ENCODE measurements at places on chromosomes 11 and 22.

DNA sequence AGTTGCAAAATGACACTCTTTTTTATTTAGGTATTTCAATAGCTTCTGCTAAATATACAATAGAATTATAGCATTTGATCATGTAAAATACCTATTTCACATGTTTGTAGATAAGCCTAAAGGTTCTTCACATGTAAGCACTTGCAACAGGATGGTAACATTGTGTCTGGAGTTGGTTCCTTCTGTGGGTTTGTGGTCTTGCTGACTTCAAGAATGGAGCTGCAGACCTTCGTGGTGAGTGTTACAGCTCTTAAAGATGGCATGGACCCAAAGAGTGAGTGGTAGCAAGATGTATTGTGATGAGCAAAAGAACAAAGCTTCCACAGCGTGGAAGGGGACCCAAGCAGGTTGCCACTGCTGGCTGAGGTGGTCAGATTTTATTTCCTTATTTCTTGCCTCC is 246.4 kb upstream of the PDGFD start:
- no peaks in the 10 kb centered on the region for H3K4me1 ChIP-seq
- H3K4me3 ChIP-seq: no peak overlapping the region
- no peak for DNase-seq

GRCh38 chr11:100273066-100273815 is 413.8 kb upstream of the ARHGAP42 start:
- DNase-seq: no peak
- no peaks in the 10 kb centered on the region for H3K27me3 ChIP-seq
- H3K4me1 ChIP-seq: no peaks in the 10 kb centered on the region
- H3K4me3 ChIP-seq: no peak overlapping the region
- no peak overlapping the region for H3K27ac ChIP-seq
- no peaks in the 10 kb centered on the region for H3K36me3 ChIP-seq

- H3K27ac ChIP-seq: no peak overlapping the region
- no peaks in the 10 kb centered on the region for H3K4me1 ChIP-seq
- no peak overlapping the region for H3K4me3 ChIP-seq
- DNase-seq: no peak
Observed at GRCh38 chr11:111128076-111128870, 117.3 kb upstream of the POU2AF2 start.

- no peaks in the 10 kb centered on the region for H3K4me1 ChIP-seq
- H3K27me3 ChIP-seq: peaks cover 2% of the 10 kb centered on the region
- H3K27ac ChIP-seq: no peak overlapping the region
- H3K36me3 ChIP-seq: no peaks in the 10 kb centered on the region
- no peak overlapping the region for H3K4me3 ChIP-seq
- DNase-seq: no peak
Observed at GRCh38 chr22:22060200-22061084, 77.9 kb upstream of the TOP3B start.

DNA sequence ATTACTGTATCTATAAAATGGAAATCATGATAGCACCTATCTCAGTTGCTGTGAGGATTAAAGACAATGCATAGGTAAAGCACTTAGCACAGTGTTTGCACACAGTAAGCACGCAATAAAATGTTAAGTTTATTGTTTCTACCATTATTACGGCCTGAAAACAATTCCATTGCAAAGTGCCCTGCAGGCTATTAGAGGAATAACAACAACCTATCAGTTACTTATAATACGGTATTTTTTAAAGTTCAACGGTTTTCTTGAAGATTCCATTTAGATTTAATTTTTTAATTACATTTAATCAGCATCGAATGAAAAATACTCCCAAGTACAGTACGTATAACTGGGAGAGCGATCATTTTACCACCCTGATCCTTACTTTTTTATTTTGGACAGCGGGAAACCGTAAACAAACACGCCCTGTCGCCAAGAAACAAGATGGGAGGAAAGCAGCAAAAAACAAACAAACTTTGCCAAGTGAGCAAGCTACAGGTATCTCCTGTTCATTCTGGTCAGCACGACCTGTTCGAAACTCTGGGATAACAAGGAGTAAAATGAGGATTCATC is 893 bp downstream of the SLC36A4 start:
- H3K27ac ChIP-seq: peak overlapping the region; percentile 91
- H3K36me3 ChIP-seq: no peaks in the 10 kb centered on the region
- no peak for DNase-seq
- H3K4me1 ChIP-seq: peaks cover 8% of the 10 kb centered on the region
- H3K27me3 ChIP-seq: no peaks in the 10 kb centered on the region

- peaks cover 13% of the 10 kb centered on the region for H3K4me1 ChIP-seq
- H3K36me3 ChIP-seq: peaks cover 22% of the 10 kb centered on the region
- DNase-seq: no peak
Observed at GRCh38 chr11:125569915-125570621, 791 bp downstream of the EI24 start.

DNA sequence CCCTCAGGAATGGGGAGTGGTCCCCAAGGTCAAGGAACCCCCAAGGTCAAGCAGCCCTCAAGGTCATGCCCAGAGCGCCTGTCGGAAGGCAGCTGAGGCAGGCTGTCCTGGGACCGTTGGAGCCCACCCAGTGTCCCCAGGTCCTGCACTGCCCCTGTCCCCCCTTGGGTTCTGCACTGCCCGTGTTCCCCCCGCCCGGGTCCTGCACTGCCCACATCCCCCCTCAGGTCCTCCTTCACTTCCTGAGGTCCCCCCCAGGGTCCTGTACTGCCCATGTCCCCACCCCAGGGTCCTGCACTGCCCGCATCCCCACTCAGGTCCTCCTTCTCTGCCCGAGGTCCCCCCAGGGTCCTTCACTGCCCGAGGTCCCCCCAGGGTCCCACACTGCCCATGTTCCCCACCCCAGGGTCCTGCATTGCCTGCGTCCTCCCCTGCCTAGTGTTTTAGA is 1073.0 kb downstream of the BRD1 start:
- H3K27ac ChIP-seq: no peak overlapping the region
- no peaks in the 10 kb centered on the region for H3K36me3 ChIP-seq
- no peaks in the 10 kb centered on the region for H3K27me3 ChIP-seq
- H3K4me1 ChIP-seq: no peaks in the 10 kb centered on the region

DNA sequence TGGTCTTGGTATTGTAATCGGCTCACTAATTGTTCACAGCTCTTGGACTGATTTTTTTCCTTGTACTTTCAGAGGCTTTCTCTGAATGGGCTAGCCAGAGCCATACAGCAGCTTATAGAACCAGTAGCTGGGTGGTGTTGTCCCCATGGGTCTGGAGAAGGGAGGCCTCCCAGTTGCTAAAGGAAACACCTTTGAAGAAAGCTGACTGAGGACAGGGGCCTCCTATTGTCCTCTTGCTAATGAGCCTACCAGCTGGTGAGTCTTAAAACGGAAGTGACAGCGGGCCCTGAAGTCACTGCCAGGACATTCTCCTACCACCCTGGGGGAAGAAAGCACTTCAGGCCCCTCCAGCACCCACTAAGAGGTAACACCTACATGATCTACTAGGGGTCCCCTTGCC is 9.9 kb downstream of the FADS3 start:
- H3K27ac ChIP-seq: no peak overlapping the region
- no peaks in the 10 kb centered on the region for H3K36me3 ChIP-seq
- no peak overlapping the region for H3K4me3 ChIP-seq
- DNase-seq: no peak

- no peaks in the 10 kb centered on the region for H3K27me3 ChIP-seq
- H3K4me3 ChIP-seq: no peak overlapping the region
- H3K27ac ChIP-seq: no peak overlapping the region
- H3K36me3 ChIP-seq: no peaks in the 10 kb centered on the region
- H3K4me1 ChIP-seq: no peaks in the 10 kb centered on the region
Observed at GRCh38 chr22:33853200-33854097, 66.8 kb downstream of the LARGE1 start.

DNA sequence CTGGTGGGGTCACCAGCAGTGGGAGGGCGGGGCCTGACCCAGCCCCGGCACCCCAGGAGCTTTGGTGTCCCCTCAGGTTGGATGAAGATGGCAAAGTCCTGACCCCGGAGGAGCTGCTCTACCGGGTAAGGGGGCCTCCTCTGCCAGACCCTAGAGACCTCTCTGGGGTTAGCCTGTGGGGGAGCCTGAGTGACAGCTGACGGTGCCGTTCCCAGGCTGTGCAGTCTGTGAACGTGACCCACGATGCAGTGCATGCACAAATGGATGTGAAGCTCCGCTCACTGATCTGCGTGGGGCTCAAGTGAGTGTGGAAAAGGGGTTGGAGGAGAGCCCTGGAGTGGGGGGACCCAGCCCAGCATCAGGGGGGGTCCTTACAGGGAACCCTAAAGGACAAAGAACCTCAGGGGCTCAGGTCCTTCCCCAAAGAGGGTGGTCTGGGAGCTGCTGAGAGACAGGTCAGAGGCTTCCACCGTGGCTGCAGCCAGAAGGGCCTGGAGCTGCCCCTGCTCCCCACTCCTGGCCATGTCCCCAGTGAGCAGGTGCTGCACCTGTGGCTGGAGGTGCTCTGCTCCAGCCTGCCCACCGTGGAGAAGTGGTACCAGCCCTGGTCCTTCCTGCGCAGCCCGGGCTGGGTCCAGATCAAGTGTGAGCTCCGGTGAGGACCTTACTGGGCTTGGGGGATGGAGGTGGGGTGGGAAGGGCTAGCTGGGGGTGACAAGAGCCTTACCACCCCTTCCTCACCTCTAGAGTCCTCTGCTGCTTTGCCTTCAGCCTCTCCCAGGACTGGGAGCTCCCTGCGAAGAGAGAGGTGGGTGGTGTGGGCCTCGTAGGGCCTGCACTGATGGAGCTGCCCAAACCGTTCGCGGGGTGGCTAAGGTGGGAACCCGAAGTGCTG is 38.6 kb downstream of the SGSM3 start:
- H3K27ac ChIP-seq: no peak overlapping the region
- peaks cover 81% of the 10 kb centered on the region for H3K36me3 ChIP-seq
- H3K27me3 ChIP-seq: no peaks in the 10 kb centered on the region
- H3K4me3 ChIP-seq: no peak overlapping the region
- no peak for DNase-seq

DNA sequence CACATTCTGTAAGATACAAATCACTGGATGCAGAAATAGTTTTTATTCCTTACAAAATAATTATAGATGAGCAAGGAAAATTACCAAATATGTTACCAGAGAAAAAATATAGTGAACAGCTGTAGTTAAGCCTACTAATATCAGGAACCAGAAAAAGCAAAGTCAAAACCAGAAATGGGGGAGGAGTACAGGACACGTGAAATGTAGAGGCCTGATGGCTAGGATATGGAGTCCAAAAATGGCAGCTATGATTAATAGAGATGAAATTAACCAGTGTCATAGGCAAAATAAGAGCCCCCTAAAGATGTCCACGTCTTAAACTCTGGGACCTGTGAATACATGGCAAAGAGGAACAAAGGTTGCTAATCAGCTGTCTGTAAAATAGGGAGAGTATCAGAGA is 34.1 kb downstream of the MRE11 start:
- H3K4me3 ChIP-seq: no peak overlapping the region
- no peak for DNase-seq
- H3K27me3 ChIP-seq: no peaks in the 10 kb centered on the region
- no peaks in the 10 kb centered on the region for H3K4me1 ChIP-seq
- H3K36me3 ChIP-seq: no peaks in the 10 kb centered on the region

DNA sequence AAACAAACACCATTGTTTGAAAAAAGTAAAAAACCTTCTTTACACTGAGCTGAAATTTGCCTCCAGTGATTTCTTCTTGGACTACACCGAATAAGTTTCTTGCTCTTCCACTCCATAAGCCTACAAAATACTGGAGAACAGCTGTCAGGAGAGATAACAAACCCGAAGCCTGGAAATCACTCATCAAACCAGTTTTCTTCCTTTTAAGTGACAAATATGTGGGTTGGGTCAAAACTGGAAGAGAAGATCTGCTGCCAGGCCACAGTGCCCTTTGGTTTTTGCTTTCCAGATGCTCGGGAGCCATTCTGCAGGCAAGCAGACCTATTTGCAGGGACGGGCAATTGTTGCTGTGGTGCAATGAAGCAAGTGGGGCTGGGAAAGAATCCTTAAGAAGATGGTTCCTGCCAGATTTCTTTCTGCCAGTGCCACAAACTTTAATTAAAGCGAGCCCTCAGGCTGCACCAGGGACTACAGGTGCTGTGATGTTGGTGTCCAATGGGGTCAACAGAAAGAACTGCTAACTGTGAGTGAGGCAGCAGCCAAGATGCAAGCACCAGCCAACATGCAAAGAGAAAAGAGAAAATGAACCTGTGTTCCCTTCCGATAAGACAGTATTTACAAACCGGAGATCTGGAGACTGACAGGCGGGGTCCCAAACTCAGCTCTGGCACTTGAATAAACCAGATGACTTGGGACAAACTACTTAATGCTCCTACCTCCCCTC is 44.8 kb upstream of the SMCO4 start:
- H3K4me3 ChIP-seq: no peak overlapping the region
- H3K4me1 ChIP-seq: no peaks in the 10 kb centered on the region
- no peaks in the 10 kb centered on the region for H3K36me3 ChIP-seq
- DNase-seq: no peak
- no peak overlapping the region for H3K27ac ChIP-seq
- H3K27me3 ChIP-seq: no peaks in the 10 kb centered on the region

GRCh38 chr22:27638329-27639233 is 163.0 kb downstream of the MN1 start:
- DNase-seq: no peak
- H3K4me3 ChIP-seq: no peak overlapping the region
- H3K36me3 ChIP-seq: no peaks in the 10 kb centered on the region
- no peaks in the 10 kb centered on the region for H3K4me1 ChIP-seq
- H3K27me3 ChIP-seq: peaks cover 19% of the 10 kb centered on the region
- no peak overlapping the region for H3K27ac ChIP-seq

DNA sequence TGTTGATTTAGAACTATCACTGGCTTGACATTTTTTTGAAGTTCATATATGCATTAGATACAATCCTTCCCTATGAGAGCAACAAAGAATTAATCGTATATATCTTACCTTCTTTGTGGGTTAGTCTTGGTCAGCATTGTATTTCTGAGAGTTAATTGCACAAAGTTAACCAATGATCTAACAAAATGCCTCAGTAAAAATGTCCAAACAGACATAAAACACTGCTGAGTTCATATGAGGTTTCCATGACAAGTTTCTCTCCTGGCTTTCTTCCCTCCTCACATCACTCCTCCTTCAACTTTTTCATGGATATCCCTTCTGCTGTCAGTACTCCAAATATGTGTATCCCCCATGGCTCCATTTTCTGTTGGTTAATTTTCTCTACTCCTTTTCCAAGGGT is 9.0 kb downstream of the MAP6 start:
- no peak overlapping the region for H3K27ac ChIP-seq
- peaks cover 17% of the 10 kb centered on the region for H3K27me3 ChIP-seq
- H3K36me3 ChIP-seq: no peaks in the 10 kb centered on the region
- no peaks in the 10 kb centered on the region for H3K4me1 ChIP-seq
- DNase-seq: no peak
- H3K4me3 ChIP-seq: no peak overlapping the region

DNA sequence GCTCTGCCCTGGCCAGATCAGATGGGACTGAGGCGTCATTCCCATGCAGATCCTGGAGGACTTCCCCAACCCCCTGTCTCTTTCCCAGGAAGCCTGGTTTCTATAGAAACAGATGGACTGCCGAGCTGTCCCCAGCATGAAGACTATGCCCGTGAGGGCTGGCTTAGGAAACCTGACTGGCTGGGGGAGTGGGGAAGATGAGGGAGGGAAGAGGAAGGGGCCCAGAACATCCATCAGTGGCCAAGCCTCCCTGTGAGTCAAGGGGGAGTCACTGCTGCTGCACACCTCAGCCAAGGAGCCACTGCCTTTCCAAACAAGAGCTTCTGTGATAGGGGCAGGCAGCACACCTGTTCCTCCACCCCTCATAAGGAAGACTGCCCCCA is 5.8 kb downstream of the TP53I11 start:
- H3K4me1 ChIP-seq: peaks cover 32% of the 10 kb centered on the region
- H3K36me3 ChIP-seq: no peaks in the 10 kb centered on the region
- no peak for DNase-seq
- H3K27me3 ChIP-seq: peaks cover 13% of the 10 kb centered on the region

GRCh38 chr11:36091256-36091811 is 147.5 kb downstream of the LDLRAD3 start:
- H3K27me3 ChIP-seq: no peaks in the 10 kb centered on the region
- no peaks in the 10 kb centered on the region for H3K36me3 ChIP-seq
- no peak for DNase-seq
- no peak overlapping the region for H3K27ac ChIP-seq

Data from T-cell (primary cell).